ENCODE measurements at places on chromosomes 1 and 21.

DNA sequence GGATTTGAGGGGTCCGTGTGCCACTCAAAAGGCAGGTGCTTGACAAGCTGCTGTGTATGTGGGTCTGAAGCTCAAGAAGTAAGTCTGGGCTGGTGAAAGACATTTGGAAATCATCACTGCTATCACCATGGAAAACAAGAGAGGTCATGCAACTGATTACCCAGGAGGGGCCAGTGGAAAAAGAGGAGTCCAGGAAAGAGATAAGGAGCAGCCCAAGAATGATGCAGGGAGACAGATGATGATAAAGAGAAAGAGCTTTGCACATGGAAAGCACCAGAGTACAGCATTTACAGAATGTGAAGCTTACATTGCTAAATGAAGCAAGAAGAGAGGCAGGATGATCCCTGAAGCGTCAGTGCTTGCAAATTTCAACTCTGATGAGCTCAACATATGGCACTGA, 203.2 kb downstream of the SETD4 start:
- DNase-seq = no peak

- no peak for DNase-seq
Measured at GRCh38 chr1:3928586-3928985, 28.5 kb upstream of the C1orf174 start.

DNA sequence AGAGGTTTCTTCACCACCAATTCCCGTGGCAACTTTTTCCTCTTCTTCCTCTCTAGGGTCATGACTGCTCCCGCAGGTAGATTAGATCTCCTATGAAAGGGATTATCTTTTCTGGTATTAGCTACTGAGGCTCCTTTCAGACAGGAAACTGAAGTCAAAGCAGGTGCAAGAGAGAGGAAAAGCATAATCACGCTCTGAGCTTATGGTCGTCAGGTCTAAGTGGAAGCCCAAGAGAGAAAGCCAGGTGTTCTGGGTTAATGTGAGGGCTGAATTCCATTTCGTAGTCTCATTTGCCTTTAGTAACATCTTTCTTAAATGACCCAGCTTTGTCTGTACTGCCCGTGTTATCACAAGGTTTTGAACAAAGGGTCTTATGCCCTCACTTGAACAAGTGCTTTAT, 8.3 kb upstream of the MAP3K21 start:
- no peak for DNase-seq

- DNase-seq = no peak
Measured at GRCh38 chr1:154983776-154984466, 777 bp downstream of the FLAD1 start.

- DNase-seq = no peak
Measured at GRCh38 chr1:4944072-4944471, 289.7 kb downstream of the AJAP1 start.

DNA sequence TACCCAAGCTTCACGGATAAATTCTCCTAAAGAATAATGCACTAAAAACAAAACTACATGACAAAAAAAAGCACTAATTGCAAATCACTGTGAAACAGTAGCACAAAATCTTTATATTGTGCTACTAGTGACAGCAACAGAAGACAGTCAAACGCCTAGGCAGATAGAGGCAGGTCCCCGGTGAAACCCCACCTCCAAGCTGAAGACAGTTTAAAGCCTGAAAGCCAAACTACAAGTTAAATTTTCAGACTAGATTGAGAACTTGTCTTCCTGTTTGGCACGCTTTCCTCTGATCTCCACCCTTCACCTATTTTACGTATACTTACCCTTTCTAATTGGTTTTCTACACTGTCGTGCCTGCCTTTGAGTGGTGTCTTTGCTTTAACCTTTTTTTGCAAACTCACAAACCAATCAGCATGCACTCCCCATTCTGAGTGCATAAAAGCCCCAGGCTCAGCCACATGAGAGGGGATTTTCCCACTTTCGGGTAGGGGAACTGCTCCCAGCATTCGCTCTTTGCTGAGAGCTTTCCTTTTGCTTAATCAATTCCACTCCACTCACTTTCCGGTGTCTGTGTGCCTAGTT, 3.6 kb upstream of the BACH1 start:
- no peak for DNase-seq

- no peak for DNase-seq
Measured at GRCh38 chr1:230155021-230155420, 88.0 kb downstream of the GALNT2 start.

DNA sequence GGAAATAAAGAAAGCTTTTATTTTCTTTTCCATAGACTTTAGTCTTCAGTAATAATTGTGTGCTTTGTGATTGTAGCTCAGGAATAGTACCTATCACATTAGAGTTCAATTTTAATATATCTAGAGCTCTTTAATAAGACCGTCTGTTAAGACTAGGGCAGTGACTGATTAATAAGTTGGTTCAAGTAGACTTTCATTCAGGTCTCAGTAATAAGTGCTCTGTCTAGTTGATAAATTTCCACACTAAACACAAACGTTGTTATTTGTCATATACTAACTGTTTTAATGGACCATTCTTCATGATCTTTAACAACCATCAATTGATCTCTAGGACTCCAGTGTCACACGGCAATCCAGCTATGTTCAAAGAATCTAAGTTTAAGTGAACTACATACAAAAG, 474.5 kb upstream of the ADGRL2 start:
- no peak for DNase-seq

- DNase-seq = no peak
Measured at GRCh38 chr1:8247811-8248436, 70.0 kb upstream of the SLC45A1 start.

DNA sequence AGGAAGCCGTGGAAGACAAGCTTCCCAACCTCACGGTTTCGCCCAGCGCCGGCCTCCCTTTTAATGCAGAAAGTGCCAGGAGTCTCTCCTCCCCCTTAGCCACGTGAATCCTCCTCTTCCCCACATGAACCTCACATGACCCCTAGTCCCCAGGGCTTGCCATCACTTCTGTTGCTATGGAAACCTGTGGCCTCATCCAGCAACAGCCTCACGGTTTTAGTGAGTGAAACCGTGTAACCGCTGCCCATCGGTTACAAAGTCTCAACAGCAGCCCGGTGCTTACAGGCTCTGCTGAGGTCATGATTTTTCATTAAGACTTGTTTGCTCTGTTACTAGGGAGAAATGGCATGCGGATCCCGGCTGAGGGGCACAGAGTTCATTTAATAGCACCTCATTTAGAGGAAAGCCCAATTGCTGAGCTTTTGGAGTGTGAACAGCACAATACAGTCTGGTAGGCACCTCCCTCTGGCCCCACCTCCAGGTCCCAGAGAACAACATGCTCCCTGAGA, 143.2 kb upstream of the BACE2 start:
- no peak for DNase-seq

- no peak for DNase-seq
Measured at GRCh38 chr1:6785318-6785727, at the start of gene CAMTA1. CAMTA1 (plus strand) TSS chr1:6785454; CDS start chr1:6785531, 77 bp downstream.

DNA sequence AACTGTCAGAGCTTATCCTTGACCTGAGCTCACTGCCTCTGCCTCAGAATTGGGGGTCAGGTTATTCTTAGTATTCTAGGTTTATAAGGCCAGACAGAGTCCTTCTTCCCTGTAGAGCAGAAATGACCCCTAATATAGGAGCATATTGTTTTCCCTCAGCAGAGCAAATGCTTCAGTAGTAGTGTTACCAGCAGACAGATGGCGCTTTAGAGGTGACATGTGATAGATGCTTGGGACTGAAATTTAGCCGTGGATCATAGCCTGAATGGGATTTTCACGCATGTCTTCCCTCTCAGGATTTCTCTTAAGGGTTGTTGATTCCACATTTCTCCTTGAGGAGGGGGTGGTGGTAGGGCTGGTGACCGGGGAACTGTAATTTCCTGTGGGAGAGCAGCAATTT, 24.5 kb downstream of the ADARB1 start:
- peak; percentile 66 for DNase-seq

All from GM20000 (cell line).